ENCODE measurements at places on chromosomes 4 and X.

DNA sequence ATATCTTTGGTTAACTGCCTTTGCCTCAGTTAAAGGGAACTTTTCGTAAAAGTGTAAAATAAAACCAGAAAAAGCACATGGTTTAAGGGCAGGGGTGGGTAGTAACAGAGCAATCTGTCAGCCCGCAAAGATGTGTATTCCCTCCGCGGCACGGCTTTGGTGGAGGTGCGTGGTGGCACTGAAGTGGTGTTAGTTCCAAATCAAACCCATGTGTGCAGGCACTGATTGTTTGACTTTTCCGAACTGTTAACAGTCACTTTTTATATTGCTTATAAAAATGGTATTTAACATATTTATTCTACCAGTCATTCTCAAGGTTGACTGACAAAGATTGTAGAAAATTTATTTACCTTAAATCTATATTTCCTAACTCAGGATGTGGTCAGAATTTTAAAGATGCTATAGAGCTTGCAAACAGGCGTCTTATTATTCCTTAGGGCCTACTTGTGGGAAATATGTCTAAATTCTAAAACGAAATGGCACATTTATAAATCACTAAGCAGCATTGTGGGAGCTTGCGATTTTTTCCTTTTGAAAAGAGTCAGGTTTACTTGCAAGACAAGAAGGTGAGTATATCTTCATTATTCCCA is 272.7 kb upstream of the PCDH18 start:
- no peak for DNase-seq

GRCh38 chr4:6271701-6272465 is 2.2 kb downstream of the WFS1 start:
- no peak for DNase-seq

DNA sequence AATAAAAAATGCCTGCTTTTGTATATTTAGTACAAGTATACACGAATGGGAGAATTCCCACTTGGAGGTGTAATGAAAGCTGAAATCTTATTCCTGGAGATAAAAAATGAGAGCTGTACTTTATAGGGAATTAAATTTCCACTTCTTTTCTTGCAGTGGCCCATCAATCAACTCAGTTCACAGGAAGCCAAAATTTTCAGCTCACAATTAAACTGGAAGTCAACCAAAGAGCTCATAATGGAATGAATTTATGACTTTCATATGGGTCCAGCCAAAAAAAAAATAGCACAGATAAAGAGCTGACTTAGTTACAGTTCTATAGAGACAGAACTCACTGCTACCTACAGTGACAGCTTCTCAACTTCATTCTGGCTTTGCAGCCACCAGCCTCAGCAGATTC is 115.2 kb upstream of the TBC1D9 start:
- no peak for DNase-seq

GRCh38 chr4:185134307-185134869 is 8.7 kb upstream of the SLC25A4 start:
- DNase-seq = no peak

DNA sequence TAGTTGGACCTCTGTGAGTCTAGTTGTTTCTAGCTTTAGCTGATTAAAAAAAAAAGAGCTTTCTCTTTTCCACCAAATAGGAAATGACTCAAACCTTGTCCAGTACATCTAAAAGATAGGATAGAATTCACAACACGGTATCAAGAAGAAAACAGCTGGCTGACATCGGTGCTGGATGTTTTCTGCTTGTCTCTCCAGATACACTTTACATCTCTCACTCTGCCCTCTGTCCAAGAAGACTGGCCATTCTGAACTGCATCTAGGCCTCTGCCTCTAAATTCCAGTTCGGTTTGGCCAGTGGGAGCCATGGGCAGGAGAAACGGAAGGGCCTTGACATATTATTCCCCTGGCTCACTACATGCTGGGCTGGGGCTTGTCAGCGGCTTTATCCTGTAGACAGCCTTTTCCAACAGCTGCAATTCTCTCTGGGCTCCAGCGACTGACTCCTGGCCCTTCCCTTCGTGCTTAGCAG is 57.3 kb upstream of the SHISA3 start:
- peak; percentile 66 for DNase-seq

DNA sequence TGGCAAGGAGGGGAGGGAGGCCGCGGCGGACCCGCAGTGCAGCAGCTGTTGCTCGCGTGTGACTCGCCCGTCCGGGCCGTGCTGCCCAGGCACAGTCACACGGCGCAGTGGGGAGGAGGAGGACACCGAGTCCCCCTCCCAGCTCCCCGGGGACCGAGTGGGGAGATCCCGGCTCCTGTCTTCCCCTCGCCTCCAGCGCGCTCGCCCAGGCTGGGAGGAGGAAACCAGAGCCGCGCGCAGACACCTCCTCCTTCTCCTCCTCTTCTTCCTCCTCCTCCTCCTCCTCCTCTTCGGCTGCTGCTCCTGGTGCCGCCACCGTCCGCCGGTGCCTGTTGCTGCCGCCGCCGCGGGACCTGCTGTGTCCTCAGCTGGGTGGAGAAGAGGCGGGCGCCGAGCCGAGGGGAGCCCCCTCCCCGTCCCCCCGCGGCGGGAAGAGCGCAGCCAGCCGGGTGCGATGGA is at the start of gene TBC1D1:
TBC1D1 (plus strand) TSS at position 284 of the 459 bp plus-strand sequence. CDS start 11,012 bp downstream, outside the sequence.
- DNase-seq = no peak

DNA sequence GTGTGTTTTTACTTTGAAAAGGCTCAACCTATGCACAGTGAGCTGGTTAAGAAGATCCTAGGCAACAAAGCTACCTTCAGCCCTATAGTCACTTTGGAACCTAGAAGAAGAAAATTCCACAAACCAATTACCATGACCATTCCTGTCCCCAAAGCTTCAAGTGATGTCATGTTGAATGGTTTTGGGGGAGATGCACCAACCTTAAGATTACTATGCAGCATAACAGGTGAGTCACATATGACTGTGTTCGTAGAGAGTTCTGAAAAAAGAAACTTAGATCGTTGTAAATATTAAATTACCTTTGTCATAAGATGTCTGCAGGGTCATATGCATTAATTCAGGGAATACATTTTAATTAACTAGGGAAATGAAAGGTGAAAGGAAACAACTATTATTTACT is 287.1 kb downstream of the ANK2 start:
- DNase-seq = no peak

DNA sequence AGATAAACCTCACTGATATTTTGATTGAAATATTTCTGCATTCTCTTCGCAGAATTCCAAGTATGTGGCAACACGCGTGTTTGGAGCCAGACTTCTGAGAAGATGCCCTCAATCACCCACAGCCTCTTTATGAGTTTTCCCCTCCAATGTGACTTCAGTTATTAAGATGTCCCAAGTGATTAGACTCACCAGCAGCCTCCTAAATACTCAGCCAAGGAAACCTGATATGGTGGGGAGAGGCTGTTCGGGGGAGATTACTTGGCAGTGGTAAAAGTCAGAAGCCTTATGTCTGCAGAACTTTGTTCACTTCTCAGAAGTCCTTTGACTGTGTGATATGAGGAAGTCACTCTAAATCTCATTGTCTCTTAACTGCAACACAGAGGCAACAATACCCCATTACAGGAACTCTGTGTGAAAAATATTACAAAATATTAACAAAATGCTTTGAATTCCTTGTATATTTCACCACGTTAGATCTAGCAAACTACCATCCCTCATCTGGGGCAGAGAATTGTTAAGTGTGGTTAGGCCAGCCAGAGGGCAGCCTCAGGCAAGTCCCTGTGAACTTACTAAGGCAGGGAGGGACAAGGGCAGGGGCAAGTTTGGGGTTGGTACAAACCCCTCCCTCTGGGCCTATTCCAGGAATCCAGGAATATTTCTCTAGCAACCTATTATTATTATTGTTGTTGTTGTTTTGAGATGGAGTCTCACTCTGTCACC is 151.4 kb upstream of the USP9X start:
- no peak for DNase-seq

- DNase-seq = no peak
Observed at GRCh38 chr4:10267066-10267465, 150.5 kb upstream of the WDR1 start.

DNA sequence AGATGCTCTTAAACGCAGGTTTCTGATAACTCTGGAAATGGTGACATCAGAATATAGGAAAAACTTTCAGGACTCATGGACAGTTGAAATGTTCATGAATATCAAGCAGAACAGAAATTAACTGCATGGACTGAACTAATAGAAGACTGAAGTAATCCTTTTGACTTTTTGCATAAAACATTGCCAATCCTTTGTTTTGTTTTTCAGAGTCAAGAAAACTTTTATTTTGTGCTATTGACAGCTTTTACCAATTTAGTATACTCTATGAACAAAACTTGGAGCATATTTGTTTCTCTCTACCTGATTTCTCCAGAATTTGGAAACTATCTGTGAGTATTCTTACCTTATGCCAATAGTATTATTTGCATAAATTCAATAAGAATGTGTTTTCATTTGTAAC is 61.2 kb upstream of the HMX1 start:
- DNase-seq = no peak

DNA sequence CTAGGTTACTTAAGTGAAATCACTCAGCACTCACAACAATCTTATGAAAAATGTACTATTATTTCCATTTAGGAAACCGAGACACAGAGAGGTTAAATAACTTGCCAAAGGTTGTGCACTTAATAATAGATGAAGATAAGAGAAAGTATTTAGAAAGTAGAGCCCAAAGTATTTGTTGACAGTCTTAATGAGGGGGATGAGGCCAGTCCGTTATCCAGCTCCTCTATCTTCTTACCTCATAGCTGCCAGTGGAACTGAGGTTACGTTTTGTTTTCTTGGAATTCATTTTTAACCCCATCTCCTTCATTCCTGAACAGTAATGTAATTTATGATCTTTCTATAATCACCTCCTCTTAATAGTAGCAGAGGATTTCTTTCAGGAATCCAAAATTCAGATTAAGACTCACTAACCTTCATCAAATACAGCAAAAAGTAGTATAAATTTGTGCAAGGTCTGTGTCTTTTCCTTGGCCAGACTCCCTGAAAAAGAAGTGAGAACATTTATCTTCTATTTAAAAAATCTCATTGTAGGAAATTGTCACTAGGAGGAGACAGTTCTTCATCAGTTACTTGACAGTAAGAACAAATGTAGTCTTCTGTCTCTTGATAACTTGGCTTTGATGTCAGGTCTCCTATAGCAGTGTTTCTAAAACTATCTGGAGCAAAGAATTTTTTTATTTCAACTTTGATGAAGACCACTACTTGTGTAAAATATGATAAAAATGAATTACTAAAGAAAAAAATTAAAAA is 35.5 kb downstream of the F8 start:
- no peak for DNase-seq

- no peak for DNase-seq
Observed at GRCh38 chr4:151231915-151232595, 44.9 kb upstream of the PRSS48 start.

DNA sequence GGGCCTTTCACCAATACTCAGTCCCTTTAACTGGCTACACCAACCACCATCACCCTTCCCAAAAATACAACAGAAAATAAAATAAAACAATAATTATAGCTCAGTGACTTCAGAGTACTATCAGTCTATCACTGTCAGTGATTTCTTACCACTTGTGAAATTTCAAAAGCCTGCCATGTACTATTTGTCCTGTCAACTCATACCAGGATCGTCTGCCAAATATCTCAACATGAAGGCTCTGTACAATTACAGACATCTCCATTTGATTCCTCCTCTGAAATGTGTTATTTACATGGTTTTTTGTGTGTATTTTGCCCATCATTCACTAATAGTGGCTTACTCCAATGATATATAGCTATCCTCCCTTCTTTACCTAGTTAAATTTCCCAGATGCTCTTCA is 772.0 kb downstream of the IL1RAPL1 start:
- DNase-seq = no peak

DNA sequence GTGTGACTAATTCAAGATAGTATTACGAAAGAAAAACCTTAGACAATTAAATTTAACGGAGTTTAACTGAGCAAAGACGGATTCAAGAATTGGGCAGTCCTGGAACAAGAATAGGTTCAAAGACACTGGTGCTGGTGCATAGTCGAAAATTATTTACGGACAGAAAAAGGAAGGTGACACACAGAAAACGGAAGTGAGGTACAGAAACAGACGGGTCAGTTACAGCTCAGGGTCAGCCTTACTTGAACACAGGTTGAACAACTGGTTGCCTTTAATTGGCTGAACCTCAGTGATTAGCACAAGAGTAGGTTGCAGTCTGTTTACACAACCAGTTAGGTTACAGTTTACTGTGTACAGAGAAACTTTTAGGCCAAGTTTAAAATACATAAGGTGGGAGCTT is 31.5 kb downstream of the KLHL8 start:
- DNase-seq = no peak

- no peak for DNase-seq
Observed at GRCh38 chr4:145804116-145804515, 124.2 kb downstream of the C4orf51 start.

GRCh38 chrX:108734426-108734825 is 1.9 kb downstream of the IRS4 start:
- DNase-seq = no peak

- DNase-seq = no peak
Observed at GRCh38 chr4:12958436-12958835, 525.7 kb downstream of the RAB28 start.

GRCh38 chrX:9650091-9650490 is 115.6 kb downstream of the GPR143 start:
- no peak for DNase-seq

GRCh38 chr4:76053730-76054129 is 17.9 kb upstream of the CXCL11 start:
- DNase-seq = no peak

DNA sequence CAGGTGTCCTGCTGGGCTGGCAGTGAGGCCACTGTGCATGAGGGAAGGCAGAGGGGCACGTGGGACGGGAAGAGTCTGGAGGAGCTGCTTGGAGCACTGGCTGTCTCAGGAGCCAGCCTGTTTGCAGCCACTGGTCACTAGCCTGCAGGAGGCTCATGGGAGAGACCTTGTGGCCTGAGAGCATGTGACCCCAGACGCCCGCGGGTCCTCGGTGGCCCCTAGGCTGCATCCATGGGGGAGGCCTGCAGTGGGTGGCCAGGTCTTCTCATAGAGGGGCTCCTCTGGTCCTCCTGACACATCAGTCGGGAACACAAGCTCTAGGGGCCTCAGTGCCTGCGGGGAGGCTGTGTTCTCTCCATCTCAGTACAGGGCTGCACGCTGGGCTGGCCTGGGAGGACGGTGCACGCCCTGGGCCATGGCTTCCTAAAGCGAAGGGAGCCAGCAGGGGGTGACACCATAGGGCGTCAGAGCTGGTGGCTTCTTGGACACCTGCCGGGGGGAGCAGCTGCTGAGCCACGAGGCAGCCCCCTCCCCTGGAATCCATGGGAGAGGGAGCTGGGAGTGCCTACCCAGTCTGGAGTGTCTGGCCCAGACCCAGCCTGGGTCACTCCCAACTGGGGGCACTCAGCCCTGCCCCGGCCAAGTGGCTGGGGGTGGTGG is 12.3 kb downstream of the NAT8L start:
- DNase-seq = no peak

DNA sequence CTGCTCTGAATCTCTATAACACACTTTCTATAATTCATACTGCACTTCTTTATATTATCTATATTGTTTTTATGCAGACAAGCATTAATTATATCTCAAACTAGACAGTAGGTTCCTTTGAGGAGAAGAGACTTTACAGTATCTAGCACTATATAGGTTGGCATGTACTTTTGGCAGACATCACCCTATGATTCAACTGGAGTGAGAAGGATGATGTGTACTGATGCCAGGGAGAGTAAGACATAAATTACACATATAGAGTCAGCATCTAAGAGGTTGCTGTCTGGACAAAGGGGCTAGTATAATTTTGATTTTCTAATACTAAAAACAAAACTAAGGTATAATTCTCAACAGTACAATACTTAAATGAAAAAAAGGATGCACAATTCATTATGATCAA is 5.1 kb upstream of the RBM41 start:
- no peak for DNase-seq

GRCh38 chrX:39361736-39362135 is 560.5 kb downstream of the MID1IP1 start:
- DNase-seq = no peak

Measured in ascending aorta (tissue), 2 donors.